ENCODE measurements at places on chromosomes 5 and 9.

DNA sequence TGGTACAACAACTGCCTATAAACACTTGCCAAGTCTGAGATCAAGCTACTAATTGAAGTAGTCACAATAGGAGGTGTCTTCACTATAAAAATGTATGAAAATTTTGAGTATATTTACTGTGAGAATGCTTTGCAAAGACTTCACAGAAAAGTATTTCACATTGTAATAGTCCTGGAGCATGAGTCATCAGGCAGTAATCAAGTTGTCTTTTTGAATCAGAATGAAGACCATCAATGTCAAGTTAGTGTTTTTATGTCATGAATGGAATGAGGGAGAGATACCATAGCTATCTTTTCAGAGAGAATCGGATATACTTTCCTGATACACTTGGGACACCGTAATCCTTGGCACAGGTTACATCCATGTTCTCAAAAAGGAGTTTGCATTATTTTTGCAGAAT lies 466.9 kb upstream of the ARRDC3 start:
- DNase-seq = no peak

- DNase-seq = no peak
Measured at GRCh38 chr5:135605221-135605620, 26.4 kb upstream of the CXCL14 start.

DNA sequence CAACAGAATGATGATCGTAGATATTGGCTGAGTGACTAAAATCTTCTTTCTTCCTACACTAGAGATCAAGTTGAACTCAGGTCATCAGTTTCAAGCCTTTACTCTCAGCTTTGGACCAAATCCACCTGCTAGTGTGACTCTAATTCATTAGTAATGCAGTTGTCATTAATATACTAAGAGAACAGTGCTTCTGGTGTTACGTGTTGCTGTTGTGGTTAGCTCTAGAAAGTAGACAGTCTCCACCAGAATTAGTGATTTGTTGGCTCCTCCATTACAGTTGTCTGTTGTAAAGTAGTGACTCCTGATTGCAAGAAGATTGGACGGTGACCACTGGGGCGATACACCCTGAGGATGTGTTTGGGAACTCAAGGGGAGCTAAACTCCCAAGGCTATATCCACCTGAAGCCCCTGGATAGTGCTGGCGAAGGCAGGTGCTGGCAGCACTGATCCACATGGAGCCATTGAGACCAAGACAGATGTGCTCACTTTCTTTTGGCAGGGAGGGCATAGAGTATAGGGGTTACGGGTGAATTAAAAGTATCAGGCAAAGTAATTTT lies 3.1 kb downstream of the CAMK4 start:
- DNase-seq = no peak

DNA sequence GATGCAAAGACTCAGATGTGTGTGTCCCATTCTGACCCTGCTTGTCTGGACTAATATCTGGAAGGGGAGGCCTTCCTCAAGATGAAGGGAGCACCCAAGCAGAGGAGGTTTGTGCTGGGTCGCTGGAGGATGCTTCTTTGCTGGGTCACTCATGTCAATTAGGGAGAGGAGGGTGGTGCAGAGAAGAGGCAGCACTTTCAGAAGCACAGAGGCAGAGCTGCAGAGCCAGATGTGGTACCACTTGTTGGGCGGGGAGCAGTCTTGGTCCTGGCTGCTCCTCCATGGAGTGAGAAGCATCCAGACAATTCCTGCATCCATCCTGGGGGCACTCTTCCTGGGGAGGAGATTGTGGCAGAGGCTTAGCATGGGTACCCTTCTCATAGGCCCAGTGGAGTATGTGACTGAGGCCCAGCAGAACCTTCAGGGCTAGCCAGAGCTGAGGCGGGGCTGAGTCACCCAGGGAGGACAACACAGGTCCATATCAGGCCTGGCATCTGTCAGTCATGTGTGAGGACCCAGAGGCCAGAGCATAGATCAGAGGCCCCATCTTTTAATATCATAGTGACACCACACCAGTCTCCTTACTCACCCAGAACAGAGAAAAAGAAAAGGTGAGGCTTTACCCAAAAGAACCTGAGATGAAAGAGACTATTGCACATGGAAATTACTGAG lies 59.8 kb downstream of the TNFSF15 start:
- no peak for DNase-seq

- DNase-seq = peak; percentile 29
Measured at GRCh38 chr5:1386274-1386717, 41.4 kb upstream of the CLPTM1L start.

DNA sequence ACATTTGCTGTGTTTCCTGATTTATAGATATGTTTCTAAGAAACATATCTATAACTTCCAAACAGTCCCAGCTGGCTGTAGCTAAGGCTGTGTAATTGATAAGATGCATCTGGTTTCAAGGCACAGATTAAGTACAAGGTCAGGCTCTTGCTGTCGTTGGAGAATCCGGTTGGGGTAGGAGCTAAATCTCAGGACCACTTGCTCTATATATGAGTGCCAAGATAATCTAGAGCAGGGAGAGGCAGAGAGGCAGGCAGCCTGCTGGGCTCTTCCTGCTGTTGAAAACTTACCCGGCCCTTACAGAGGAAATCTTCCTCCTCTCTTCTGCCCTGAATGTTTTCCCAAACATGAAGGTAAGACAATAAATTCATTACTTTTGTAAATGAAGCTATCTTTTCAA lies at the start of gene C7:
Gene C7, plus strand, starts transcription at position 234 of the 400 bp plus-strand sequence. Its CDS starts 114 bp downstream, at position 348.
- no peak for DNase-seq
